ENCODE measurements at places on chromosomes 7 and 10. TPM values are rescaled to one million over a fixed set of nuclear protein-coding genes. Genes with fewer than 3 reads are reported as not detected.

DNA sequence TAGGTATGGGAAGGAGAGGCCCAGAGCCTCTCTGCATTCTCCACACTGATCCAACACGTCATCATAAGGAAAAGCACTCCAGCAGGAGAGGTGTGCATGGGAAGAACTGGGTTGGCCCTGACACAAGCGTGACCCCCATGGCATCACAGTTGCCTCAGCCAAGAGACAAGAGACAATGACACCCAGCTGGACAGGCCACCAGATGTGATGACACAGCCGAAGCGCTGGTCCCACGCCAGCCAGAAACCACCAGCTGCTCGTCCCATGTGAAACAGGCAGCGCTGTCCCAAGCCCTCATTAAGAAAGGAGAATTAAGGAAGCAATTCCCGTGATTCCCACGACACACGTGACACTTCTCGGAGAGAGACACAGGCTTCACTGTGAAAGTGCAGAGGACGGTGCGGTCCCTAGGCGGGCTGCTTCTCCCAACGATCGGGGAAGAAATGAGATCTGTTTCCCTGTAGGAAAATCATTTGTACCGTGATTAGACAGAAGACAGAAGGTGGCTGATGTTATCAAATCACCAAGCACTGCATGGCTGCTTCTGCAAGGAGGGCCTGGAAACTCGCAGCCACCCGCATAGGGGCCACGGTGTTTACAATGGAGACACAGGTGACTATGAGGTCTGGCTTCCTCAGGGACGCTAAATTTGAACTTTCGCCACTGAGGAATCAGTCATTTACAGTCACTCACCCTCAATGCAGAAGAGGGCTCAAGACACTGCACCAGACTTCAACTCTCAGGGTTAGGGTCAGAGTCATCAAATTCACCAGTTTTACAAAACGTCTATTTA lies 74.5 kb downstream of the DIP2C start:
- no peak for DNase-seq

DNA sequence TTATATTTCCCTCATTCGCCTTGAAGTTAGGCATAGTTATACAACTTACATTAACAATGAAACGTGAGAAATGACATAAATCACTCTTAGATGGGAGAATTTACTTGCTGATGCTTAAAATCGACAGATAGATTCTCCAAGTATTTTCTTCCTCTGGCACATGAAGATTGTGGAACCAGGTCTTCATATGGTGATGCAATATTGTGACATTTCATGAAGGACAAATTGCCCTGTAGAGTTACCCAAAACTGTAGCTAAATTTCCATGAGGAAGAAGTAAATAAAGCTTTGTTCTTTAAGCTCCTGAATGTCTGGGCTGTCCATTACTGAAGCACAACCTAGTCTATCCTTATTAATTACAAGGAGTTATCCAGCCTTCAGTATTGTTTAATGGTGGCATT lies 353.1 kb downstream of the THSD7A start:
- no peak for DNase-seq

GRCh38 chr7:145036604-145037405 lies 201.0 kb upstream of the TPK1 start:
- peak; percentile 2 for DNase-seq

DNA sequence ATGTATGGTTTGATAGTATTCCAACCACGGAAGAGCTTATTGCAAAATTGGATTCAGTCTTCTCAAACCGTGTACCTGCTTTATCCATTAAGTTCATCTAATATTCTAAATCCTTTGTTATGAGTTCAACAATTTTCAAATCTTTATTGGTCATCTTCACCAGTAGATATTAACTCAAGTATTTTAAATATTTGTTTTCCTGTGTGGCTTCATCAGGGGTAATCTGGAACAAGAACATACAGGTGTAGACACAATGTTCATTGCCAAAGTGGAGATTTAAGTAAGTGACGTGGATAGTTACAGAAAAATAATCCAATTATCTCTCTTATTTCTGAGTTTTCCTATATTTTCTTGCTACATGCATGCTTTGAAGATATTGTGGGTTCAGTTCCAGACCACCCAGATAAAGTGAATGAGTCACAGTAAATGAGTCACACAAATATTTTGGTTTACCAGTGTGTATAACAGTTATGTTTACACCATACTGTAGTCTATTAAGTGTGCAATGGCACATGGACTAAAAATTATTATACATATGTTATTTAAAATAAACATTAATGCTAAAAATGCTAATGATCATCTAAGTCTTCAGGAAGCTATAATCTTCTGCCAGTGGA lies 429.0 kb upstream of the POT1 start:
- no peak for DNase-seq

GRCh38 chr7:121401896-121402295 lies 5.8 kb upstream of the FAM3C start:
- DNase-seq, result no peak

DNA sequence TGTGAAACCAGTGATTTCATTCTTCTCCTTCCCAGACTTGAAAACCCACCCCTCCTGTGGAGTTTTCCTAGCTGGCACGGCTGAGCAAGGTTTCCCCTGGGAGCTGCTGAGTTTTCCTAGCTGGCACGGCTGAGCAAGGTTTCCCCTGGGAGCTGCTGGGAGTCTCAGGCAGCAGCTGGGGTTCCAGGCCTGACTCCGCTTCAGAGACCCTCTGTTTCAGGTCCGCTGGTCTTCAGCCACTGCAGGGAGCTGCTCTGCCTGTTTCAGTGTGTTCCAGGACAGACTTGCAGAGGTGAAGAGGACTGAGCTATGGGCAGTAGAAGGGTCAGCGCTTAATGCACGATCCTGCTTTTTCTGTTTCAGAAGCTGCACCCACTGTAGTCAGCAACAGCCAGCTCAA lies 104.9 kb downstream of the XRCC2 start:
- DNase-seq, result no peak

DNA sequence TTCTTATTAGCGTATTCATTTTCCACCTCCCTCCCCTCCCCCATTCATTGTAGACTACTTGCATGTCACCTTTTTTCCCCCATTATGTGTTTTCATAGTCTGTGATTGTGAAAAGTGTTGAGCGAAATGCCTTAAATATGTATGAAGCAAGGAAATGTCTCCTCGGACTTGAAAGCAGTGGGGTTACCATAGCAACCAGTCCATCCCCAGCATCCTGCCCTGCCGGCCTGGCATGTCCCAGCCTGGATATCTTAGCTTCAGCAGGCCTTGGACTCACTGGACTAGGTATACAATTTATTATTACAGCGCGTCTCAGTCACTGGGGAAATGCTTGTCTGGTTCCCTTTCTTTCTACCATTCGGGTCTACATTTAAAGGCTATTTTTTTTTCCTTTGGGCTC lies 283.6 kb downstream of the BICC1 start:
- DNase-seq, result no peak

The IL2RA gene
- 1,254 TPM for total RNA-seq

Measured in activated T-helper 1 cell treated with anti-CD3 and anti-CD28 coated beads, Interleukin-12 subunit alpha, Interleukin-12 subunit beta, Interleukin-2, Interleukin-4 antibody, amounts not matched to agents 30 ng/mL and 10 ng/mL and 1 ng/mL, durations not matched to agents 14 hours and 24 hours and 36 hours (primary cell).